ENCODE measurements at places on chromosomes 7 and 10. TPM values are rescaled to one million over a fixed set of nuclear protein-coding genes. Genes with fewer than 3 reads are reported as not detected.
A peak's percentile ranks its signal among the peaks of the same experiment; 100 is the strongest.

DNA sequence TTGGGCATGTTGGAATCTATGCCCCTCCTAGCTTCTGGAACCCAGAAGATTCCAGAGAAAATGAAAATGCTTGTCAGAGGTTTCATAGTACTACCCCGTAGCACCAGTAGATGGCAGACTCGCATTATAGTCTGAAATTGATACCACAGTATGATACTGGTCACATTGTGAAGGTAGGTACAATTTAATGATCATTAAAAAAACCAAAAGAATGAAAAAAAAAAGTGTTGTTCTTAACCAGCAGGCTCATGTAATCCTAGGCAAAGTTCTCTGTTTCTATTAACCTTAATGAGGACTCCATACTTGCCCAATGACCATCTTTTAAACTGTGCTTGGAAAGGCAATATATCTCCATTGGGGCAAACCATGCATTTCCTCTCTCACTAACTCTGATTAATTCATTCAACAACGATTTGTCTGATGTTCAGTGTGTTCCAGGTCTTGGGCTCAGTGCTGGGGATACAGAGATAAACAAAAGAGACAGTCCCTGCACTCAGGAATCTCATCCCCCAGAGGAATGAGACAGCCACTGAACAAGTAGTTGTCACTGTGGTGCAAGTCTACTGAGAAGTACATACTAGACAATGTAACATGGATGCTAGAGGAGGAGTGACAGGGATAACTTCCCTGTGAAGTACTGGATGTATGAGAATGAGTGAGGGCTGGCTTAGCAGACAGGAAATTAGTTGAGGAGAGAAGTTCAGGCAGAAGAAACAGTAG, 223.5 kb upstream of the PHYHIPL start:
- no peak for DNase-seq

DNA sequence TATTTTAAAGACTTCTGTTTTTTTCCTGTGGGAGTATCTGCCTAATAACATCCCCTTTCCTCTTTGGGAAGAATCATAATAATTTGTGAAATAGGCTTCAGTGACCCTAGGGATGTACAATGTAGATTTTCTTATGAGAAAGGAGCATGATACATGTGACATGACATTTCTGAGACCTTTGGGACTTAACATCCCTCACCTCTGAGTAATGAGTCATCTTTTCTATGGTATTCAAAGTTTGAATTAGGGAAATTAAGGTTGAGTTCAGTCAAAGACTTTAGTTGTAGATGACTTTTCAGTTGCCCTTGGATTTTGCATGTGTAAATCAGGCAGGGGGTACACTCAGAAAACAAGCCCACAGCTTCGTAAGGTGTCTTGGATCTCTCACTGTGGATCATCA, 14.3 kb downstream of the GRK5 start:
- DNase-seq: no peak

- DNase-seq: no peak
Measured at GRCh38 chr10:7171825-7172224, 239.0 kb downstream of the SFMBT2 start.

DNA sequence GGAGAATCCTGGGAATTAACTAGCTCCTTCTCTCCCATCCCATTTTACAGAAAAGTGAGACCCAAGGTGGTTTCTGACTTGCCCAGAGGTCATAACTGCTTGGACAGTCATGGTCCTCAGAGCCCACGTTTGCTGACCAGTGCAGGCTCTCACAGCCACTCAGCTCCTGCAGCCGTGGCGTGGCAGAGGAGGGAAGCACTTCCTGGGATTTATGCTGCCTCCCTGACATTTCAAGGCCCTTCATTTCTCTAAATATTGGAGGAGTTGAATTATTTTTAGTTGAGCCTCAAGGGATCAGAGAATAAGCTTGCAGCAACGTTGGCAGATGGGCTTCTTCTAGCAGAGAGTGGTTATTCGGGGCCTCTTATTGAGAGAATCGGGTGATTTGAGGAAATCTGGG, 77.1 kb downstream of the LHPP start:
- peak; percentile 15 for DNase-seq

DNA sequence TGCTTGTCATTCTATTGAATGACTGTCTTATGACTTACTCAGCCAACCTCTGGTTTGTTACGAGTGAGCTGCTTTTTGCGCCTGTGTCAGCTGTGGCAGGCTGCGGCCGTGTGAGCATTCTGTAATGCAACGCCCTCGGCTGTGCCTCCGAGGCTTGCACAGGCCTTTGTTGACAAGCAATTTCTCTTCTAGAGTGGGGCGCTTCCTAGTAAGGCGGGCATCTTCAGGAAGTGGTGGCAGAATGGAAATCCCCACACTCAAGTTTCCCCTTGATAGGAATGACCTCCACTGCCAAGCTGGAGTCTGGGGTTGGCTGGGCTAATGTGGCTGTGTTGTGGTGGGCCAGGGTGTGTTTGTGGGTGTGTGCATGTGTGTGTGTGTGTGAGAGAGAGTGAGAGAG, 20.2 kb upstream of the TMEM178B start:
- no peak for DNase-seq

- DNase-seq: no peak
Measured at GRCh38 chr10:97445357-97445721, 467 bp downstream of the EXOSC1 start.

GRCh38 chr10:101691081-101691480, 3.9 kb downstream of the FBXW4 start:
- DNase-seq: no peak

DNA sequence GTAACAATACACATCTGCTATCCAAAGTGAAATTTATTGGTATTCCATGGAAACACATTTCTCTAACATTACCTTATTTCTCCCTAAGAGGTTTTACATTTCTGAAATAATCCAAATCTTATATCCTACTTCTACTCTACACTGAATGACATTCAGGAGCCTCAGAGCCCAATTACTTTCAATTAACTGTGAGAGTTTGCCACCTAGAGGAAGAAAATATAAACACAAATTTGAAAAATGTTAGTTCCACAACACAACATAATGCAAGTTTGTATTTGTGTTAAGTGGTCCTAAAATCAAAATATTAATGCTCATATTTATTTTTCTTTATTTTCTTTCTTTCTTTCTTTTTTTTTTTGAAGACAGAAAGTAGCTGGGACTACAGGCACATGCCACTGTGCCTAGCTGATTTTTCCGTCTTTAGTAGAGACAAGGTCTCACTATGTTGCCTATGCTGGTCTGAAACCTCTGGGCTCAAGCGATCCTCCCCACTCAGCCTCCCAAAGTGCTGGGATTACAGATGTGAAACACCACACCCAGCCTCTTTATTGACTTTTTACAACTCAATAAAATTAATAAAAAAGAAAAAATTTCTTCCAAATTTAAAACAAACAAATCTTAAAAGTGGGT, 46.0 kb downstream of the ATAD1 start:
- DNase-seq: no peak

- no peak for DNase-seq
Measured at GRCh38 chr7:41581041-41581440, 121.8 kb downstream of the INHBA start.

DNA sequence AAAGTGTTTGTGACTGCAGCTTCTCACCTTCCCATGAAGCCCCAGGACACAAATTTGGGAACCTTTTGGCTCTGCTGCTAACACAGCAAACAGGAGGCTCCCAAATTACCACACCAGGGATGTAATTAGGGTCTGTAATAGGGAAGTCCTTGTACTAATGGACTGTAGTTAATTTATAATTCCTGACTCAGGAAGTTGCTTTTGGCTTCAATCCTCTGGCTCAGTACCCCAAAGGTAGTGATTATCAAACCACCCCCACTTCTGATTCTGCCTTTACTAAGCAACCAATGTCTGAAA, 3.8 kb upstream of the MALSU1 start:
- DNase-seq: no peak

DNA sequence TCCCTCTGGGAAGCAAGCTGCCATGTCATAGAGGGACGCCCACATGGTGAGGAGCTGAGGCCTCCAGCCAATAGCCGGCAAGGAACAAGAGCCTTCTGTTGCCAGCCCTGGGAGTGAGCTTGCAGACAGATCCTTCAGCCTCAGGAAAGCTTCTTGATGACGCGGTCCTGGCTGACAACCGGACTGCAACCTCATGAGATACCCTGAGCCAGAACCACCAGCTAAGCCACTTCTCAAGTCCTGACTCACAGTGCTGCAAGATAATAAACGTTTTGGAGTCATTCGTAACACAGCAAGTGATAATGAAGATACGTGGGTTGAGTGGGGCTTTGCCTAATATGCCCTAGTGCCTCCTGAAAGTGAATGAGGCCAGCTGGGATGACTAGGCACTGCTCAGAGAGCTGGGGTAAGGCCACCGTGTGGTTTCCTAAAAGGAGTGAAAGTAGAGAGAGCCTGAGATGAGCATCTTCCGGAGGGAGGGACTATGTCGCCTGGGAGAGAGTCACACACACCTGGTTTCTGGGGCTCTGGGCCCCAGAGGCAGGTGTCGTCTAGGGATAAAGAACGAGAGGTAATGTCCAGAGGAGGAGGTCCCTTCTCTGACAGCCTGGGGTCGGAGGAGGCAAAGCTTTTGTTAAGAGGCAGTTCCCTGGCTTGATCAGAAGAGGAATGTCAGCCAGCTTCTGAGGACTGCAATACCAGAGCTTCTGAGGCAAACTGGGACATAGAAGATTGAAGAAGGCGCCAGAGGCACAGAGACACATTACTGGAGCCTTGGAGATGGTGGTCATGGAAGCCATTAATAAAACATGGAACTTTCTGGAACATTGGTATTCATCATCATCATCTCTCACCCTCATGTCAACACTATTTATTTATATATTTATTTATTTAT, 53.6 kb downstream of the PYROXD2 start:
- DNase-seq: peak; percentile 94

- no peak for DNase-seq
Measured at GRCh38 chr7:33671531-33672262, 233.6 kb upstream of the BMPER start.

DNA sequence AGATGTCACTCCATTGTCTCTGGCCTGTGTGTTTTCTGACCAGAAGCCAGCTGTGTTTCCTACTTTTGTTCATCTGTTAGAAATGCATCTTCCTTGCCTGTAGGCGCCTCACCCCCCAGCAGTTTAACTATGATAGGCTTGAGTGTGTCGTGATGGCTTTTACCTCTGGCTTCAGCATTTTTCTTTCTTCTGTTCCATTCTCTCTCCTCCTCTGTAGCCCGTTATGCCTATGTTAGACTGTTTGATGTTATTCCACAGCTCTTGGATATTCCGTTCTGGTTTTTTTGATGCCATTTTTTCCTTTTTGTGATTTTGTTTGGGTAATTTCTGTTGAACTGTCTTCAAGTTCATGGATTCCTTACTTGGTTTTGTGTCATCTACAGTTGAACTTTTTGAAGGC, 17.9 kb downstream of the MMP21 start:
- no peak for DNase-seq

DNA sequence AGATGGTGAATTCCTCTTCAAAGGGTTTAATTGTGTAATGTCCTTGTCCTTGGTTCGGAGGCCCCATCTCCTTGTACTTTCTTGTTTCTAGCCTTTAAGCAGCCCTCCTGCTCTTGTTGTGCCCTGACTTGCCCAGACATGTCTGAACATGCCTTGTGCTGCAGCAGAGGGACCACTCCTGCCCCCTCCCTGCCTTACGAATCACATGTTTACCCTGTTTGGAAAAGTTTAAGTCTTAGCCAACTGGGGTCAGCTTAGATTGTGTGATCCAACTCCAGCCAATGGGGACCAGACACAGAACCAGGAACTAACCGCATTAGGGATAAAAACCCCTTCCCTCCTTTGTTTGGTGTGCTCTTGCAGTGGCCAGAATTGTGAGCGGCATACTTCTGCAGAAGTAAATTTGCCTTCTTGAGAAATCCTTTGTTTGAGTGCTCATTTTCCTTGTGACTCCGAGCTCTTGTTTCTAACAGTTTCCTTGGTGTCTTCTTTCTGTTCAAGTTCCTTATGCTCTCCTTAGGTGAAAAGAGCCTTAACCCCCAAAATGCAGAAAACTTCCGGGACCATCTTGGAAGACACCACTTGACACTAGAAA, 29.4 kb downstream of the CLRN3 start:
- no peak for DNase-seq

- no peak for DNase-seq
Measured at GRCh38 chr7:26547156-26547555, 255.5 kb downstream of the SNX10 start.

GRCh38 chr7:73919694-73920375, 58.9 kb downstream of the TMEM270 start:
- DNase-seq: no peak

VWDE gene
- 6.1 TPM for polyA plus RNA-seq

GRM3 gene
- polyA plus RNA-seq: 0.05 TPM

KIAA1549 gene
- 0.52 TPM for polyA plus RNA-seq

SLC26A5 gene
- polyA plus RNA-seq: 0.07 TPM

SSBP1 gene
- polyA plus RNA-seq: 231 TPM
